Activated T-cell treated with anti-CD3 and anti-CD28 coated beads for 48 hours (primary cell): ENCODE measurements at places on chromosomes 3 and 15.

DNA sequence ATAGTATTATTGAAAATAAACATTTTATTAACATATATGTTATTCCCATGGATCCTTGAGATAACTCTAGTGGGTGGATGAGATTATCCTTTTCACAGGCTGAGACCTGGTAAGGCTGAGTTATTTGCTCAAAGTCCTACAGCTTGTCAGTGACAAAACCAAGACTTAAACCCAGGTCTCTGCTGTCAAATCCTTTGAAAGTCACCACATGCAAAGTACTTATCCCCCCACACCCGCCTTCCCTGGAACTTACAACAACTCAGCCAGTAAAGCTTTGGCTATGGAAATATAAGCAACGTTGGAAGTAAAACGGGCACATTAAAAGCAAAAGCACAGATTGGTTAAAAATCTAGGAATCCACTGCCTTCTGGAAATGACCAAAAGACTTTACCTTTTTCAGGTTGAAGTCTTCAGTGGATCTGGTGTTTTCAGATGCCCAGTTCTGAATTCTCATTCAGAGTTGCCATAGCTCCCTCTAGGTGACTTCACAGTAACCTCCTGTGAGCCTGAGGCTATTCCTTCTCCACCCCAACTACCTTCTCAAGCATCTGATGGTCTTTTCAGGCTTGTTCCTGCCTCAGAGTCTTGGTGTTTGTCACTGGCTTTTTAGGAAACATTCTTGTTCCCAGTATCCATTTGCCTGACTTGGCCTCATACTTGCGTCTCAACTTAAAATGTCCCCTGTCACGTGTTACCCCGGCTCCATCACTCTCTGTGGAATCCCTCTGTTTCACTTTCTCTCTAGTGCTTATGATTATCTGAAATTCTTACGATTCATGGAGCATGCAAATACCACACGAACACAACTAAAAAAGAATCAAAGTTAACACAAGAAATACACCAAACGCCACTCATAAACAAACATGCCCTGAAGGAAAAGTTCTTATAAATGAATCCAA, 131.2 kb downstream of the MAGI1 start:
- no peak for DNase-seq

GRCh38 chr3:194221336-194221735, 85.4 kb downstream of the HES1 start:
- DNase-seq, result no peak

DNA sequence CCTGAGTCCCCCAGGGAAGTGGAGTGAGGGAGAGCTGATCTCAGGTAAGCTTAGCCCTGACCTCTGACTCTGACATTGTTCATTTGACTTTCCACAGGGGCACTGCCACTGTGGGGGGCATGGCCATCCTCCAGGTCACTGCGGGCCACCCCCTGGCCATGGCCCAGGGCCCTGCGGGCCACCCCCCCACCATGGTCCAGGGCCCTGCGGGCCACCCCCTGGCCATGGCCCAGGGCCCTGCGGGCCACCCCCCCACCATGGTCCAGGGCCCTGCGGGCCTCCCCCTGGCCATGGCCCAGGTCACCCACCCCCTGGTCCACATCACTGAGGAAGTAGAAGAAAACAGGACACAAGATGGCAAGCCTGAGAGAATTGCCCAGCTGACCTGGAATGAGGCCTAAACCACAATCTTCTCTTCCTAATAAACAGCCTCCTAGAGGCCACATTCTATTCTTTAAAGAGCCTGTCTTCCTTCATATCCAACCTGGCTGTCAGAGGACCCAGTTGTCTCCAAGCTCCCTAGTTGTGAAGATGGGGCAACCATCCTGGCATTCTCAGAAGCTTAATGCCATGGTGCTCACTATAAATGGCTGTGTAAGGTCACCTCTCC, 1.9 kb upstream of the DISP2 start:
- DNase-seq, result no peak

DNA sequence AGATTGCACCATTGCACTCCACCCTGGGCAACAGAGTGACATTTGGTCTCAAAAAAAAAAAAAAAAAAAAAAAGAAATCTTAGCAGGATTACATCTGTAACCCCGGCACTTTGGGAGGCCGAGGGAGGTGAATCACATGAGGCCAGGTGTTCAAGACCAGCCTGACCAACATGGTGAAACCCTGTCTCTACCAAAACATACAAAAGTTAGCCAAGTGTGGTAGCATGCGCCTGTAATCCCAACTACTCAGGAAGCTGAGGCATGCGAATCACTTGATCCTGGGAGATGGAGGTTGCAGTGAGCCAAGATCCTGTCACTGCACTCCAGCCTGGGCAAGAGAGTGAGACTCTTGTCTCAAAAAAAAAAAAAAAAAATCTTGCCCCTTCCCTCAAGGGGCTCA, 40.4 kb downstream of the LIPC start:
- DNase-seq, result no peak

GRCh38 chr3:29513236-29513635, 232.4 kb downstream of the RBMS3 start:
- no peak for DNase-seq

DNA sequence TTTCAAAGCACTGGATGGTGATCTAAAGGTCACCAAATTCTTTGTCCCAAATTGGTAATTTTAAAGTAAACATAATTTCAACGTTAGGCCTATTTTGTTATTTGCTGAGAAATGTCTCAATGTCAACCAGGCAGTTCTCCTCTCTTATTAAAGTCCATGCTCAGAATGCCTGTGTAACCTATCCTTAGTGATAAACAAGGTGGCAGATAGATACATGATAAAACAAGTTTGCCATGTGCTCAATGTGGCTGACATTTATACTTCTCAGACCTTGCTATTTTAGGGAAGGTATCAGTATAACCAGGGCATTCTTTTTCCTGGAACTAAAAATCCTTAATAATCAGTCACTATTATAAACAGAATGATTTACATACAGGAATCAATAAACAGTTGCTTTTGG, 8.5 kb downstream of the MBNL1 start:
- DNase-seq, result no peak

- no peak for DNase-seq
Measured at GRCh38 chr3:177690306-177690705, 493.0 kb upstream of the TBL1XR1 start.

DNA sequence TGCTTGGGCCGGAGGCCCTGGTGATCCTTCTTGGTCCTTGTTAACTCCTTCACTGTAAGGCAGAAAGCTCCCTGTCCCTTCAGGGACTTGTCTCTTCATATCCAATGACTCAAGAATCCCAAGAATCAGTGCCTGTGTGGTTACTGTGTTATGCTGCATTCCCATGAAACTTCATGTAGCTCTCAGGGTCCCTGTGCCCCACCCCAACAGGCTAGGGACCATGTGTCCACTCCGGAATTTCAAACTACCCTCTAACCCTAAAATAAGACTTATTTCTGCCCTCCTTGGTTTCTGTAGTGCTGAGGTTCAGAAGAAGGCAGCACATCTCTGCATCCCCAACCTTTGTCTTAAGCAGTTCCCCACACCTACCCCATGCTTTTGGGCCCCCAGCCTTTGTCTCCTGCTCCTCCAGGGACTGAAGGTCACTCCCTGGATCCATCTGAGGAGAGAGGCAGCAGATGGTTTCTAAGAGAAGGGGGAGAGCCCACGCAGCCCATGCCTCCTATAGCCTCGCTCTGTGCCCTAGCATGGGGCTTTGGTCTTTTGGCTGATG, 531 bp upstream of the MAP1A start:
- no peak for DNase-seq

DNA sequence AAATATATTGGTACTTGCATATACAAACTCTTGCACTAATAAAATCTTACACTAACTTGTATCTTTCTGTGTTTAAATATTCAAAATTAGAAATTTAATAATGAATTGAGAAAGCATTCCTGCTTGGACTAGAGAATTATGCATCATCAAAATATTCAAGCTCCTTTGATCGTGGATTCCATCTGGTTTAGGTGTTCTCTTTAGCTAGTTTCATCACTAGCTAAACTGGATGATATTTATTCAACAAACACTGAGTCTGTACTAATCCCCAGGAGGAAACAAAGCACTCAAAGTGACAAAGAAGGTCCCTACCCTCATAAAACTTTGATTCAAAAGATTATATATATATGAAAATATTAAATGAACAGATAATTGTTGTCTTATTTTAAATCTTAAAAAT, 1360.9 kb upstream of the ALCAM start:
- no peak for DNase-seq

DNA sequence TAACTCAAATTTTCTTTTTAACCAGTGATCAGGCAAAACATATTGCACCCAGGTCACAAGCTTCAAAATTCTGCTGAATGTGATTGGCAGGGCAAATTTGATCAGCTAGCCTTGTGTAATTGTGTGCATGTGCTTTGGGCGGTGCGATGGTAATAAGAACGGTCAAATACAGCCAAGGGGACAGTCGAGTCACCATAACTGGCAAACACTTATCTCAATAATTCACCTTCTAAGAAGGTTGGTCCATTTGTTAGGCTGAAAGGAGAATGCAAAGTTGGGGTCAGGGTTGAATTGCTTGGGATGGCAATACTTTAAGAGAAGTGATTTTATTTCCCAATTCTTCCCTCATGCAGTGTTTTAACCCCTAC, 302.4 kb upstream of the PDZRN3 start:
- no peak for DNase-seq

DNA sequence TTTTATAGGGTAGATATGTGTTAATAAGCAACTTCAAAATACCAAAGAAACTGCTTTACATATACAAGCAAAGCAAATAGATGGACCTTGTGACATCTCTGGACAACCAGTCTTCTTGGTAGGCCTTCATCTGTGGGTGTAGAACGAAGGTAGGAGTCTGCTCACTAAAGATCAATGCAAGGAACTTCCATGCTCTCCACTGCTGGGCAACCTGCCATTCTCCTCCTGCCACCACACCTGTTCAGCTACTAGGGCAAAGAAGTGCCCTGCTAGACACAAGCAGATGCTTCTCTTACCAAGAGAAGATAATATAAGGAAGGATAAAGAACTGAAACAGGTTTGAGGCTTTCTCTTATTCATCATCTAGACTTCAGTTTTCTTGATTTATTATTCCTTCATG, 12.6 kb downstream of the PPARG start:
- DNase-seq, result no peak

DNA sequence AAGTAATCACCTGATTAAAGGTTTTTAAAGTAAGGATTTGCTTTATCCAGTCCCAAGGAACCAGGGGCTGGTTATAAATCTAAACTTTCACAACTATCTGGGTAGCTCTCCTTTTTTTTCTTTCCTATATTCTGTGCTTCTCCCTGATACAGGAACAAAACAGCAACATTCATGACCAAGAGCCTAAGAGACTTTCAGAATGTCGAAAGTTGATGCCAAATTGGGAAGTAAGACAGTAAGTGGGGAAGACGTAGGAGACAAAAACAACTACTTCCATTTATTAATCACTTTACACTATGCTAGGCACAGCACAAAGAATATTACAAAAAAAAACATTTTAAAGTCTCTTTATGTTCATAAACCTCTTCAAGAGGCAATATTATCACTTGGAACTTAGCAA, 211.6 kb downstream of the MAGI1 start:
- DNase-seq, result no peak

DNA sequence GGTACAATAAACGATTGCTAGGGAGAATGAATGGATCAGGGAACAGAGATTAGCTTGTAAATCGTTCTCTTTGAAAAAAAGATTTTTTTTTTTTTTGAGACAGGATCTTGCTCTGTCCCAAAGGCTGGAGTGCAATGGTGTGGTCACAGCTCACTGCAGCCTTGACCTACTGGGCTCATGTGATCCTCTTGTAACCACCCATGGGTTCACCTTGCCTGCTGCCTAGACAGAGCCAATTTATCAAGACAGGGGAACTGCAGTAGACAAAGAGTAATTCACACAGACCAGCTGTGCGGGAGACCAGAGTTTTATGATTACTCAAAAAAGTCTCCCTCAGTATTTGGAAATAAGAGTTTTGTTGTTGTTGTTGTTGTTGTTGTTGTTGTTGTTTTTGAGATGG, 39.6 kb downstream of the METTL6 start:
- no peak for DNase-seq

DNA sequence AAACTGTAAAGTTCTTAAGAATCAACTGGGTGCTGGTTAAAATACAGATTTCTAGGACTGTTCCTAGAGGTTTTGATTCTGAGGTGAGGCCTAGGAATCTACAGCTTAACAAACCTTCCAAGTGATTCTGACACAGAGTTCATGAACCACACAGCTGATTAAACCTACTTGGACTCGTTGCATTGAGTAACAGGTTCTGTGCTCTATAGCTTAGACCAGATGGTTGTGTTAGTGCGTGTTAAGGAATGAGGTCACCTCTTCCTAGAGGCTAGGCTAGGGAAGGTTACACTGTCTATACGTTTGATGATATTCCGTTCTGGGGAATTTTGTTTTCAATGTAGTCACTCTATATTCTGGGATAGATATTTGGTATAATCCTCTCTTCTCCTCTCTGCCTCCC, 21.9 kb downstream of the EID1 start:
- no peak for DNase-seq
